ENCODE measurements at places on chromosomes 3 and 15.

- DNase-seq = no peak
Measured at GRCh38 chr3:47377186-47377585, 3.6 kb upstream of the PTPN23 start.

DNA sequence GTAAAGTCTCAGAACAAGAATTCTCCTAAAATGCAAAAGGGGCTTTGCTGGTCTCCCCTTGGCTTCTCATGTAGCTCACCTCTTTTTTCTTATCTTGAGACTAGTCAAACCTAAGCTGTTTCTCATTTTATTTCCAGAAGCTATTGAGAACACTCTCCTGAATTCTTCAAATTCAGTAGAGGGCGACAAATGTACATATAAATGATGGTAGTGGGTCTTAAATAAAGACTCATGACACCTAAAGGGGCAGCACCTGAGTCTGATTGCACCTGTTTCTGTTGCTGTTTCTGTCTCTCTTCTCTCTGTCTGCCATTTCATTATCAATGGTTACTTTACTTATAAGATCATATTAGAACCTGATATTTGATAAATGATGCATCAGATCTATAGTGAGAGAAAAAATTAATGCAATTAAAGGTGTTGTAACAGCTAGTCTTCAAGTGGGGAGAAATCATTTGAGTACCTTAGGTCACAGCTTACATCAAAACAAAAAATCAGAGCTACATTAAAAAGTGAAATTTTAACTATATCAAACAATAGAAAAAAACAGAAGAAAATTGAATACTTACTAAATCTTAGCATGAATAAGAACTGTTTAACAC lies 7.0 kb downstream of the ADIPOQ start:
- no peak for DNase-seq

GRCh38 chr3:192957441-192958021 lies 39.9 kb upstream of the MB21D2 start:
- no peak for DNase-seq

DNA sequence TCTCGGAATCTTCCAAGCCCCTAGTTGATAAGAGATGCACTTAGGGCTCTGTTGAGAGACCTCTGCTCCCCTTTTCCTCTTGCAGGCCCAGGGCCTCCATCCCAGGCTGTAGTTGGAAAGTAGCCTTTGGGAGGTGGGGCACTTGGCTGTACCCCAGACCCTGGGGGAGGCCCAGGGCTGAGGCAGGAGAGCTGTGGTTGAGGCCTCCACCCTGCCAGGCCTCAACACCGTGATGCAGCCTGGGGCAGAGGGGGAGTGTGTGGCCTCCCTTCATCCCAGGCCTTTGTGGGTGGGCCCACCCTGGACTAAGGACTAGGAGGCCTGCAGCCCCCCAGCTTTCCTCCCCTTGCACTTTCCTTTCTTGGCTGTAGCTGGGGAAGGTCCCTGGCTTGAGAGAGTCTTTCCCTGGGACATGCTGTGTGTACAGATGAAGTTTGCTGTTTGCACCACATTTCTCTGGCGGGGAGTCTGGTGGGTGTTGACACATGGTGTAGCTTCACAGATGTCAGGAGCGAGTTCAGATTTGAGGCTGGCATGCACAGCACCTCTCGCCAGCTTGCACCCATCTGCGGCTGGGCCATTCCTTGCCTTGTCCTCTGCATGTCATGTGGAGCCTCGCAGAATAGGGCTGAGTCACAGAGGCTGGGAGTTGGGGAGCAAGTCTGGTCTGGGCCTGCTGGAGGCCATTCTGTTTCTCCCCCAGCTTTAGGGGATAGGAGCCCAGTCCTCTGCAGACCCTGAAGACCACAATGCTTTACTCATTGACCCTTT lies 13.7 kb downstream of the PLEKHO2 start:
- DNase-seq = no peak

DNA sequence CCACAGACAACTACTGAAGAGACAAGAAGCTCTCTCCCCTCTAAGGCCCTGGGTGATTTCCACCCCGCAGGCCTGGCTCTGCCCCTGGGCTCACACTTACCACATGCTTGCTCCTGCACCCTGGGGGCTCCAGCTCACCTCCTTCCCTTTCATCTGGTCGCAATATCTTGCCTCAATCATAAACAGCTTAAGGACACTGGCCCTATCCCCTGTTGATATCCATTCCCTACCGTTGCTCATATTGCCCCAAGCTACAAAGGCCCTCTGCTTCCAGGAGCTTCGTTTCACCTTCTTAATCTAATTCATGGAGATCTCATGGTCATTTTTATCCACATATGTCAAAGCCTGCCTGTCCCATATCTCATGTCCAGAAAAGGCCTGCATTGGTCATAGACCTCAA lies 46.0 kb upstream of the TSEN2 start:
- no peak for DNase-seq

- DNase-seq = no peak
Measured at GRCh38 chr3:14225421-14225820, 46.8 kb downstream of the LSM3 start.

DNA sequence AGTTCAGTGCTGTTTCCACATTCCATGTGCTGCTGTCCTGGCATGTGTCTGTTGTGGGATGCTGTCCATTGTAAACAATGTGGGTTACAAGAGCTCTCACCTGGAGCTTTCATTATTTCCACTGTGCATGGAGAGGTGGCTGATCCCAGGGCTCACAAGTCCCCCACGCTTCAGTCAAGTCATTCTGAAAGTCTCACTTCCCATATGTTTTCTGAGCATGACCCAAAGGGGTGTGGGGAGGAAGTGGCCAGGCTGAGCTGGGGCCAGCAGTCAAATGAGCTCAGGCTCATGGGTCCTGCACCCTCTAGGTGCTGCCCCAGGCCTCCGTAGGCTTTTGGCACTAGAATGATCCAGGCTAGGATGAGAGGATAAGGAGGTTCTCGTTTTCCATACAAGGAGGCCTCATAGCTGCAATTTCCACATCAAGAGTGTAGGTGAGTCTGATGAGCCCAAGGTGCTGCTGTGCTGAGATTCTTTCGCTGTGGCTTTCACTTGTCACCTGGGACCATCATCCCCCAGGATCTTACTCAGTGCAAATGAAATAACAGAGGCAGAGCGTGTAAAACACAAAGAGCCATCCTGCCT lies 22.0 kb downstream of the STARD5 start:
- no peak for DNase-seq

- DNase-seq = no peak
Measured at GRCh38 chr15:88646951-88647350, 8.1 kb downstream of the ISG20 start.

GRCh38 chr3:144524531-144524930 lies 552.9 kb downstream of the DIPK2A start:
- DNase-seq = no peak

DNA sequence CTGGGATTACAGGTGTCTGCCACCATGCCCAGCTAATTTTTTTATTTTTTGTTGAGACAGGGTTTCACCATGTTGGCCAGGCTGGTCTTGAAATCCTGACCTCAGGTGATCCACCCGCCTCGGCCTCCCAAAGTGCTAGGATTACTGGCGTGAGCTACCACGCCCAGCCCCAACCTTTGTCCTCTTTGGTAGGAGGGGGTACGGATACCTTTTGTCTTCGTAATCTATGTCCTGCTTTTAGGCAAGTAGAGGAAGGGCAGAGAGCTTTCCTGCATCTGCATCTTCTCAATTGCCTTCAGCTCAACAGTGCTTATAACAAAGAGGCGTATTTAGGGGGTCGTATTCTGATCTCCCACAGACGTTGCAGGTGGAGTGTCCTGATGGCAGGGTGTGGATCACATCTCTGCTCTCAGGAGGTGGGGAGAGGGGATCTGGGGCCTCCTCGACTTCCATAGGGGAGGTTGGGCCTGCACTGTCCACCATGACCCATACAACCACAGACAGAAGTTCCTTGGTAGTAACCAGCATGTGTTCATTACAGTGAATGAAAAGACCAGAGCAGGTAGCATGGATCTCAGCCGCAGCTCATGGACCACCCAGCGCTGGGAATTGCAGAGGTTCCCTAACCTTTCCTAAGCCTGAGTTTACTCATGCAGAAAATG lies 21.4 kb upstream of the KCTD6 start:
- no peak for DNase-seq

- DNase-seq = no peak
Measured at GRCh38 chr3:99877031-99877579, 59.4 kb downstream of the CMSS1 start.

DNA sequence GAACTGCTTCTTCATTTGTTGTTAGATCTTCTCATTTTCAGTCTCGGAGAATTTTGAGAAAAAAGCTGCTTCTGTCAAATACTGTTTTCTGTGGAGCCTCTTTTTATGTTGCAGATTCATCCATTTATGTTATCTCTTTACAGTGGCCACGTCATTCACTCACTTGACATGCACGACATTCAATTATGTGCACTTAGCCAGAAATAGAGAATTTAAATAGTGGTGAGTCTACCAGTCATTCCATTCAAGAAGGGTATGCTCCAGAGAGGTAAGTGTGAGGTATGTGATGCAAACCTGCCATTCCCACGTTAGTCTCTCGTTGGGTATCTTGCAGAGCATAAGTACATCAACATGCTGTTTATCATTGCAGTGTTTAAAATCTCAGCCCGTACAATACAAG lies 9.8 kb downstream of the ARPP19 start:
- DNase-seq = no peak

- peak; percentile 43 for DNase-seq
Measured at GRCh38 chr15:78992416-78993256, 47.8 kb upstream of the CTSH start.

All from BE2C (cell line).